ENCODE measurements at places on chromosomes 12 and 14.

- DNase-seq: peak; percentile 59
Measured at GRCh38 chr14:59187802-59188460, 536 bp upstream of the DAAM1 start.

DNA sequence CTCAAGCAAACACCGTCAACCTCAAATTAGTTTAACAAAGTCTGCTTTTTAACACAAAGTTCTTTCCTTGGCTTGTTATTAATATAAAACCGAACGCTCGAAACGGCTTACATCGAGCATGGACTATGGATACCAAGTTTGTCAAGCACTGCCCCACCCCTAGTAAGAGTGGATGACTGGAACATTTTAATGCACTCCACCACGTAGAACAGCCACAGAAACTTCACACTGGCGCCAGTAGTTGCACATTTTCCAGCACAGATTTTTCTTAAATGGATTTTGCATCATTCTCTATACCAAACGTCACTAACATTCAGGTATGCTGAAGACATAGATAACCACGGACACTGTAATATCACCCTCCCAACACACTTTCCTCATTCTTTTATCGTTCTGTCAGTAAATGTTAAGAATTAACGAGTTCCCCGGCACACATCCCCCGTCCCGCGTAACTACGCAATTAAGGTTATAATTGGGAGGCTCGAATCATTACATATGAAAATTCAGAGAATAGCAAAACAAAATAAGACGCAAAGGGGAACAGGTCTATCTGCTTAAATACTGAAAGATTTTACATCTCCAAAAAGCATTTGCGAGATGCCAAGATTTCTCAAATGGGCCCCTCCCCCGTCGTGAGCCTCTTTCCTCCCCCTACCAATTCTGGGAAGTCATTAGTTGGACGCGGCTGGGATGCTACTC, 990 bp downstream of the FERMT2 start:
- DNase-seq: no peak

- DNase-seq: no peak
Measured at GRCh38 chr12:59787610-59788009, 191.8 kb downstream of the SLC16A7 start.

DNA sequence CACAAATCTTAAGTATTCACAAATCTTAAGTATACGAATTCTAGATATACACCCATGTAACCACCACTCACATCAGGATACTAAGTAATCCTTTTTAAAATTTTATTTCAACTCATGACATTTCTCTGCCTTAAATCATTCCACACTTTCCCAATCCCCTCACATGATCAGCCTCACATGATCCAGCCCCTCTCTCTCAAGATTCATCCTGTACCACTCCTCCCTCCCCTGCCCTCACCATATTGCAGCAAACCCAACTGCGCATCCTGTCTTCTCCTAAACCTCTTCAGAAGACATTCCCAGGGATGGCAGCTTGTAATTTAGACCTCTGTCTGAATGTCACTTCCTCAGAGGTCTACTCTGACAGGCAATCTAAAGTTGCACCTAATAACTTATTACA, 1.7 kb upstream of the EIF4B start:
- DNase-seq: no peak

DNA sequence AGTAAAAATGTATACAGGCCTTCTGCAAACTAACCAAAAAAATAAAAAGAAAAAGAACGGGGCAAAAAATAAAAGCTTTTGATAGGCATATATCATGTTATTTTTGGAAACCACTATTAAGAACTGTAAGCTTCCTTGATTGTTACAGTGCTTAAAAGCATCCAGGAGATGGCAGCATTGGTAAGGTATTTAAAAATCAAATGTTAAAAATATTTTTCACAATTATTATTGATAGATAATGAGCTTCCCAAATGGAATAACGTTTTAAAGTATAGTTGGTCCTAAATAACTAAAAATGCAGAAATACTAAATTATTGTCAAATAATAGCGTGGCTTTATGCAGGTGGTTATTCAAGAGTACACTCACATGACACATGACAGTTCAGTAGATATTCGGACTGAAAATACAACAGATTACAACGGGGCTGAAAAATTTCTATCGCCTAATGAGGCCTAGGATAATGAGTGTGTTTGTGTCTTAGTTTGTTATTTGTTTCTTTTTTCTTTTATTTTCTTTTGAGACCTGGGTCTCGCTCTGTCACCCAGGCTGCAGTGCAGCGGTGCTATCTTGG, 127.2 kb upstream of the ATF7IP start:
- no peak for DNase-seq

DNA sequence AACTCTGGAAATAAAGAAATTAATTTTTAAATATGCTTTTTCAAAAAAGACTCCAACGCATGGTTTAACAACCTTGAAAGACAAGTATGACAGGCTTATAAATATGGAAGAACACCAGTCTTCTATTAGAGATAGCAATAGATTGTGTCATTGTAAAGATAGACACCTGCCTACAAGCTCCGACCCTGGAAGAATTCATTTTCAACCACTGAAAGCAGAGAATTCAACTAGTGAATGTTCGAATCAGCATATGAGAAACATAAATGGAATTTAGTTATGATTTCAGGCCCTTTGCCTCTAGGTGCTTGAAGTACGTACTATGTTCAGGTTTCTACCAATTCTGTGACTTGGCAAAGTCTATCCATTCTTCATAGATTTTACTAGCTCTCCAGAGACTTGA, 244.5 kb downstream of the DPY19L2 start:
- DNase-seq: no peak

DNA sequence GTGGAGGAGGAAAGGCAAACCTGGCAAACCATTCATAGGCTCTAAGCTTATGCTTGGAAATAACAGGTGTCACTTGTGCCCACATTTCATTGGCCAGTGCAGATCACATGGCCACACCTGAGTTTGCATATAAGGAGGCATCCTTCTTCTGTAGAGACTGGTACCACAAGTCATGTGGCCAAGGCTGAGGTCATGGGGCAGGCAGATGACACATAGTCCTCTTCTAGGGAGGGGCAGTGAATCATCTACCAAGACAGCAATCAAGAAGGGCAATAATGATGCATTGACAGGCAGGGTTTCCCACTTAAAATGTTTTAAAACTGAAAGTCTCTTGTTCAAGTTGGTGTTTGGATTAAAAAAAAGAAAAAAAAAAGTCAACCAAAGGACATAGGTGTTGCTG, 77.3 kb downstream of the DAAM1 start:
- DNase-seq: peak; percentile 46

GRCh38 chr14:29062466-29062865, 295.9 kb downstream of the FOXG1 start:
- no peak for DNase-seq

DNA sequence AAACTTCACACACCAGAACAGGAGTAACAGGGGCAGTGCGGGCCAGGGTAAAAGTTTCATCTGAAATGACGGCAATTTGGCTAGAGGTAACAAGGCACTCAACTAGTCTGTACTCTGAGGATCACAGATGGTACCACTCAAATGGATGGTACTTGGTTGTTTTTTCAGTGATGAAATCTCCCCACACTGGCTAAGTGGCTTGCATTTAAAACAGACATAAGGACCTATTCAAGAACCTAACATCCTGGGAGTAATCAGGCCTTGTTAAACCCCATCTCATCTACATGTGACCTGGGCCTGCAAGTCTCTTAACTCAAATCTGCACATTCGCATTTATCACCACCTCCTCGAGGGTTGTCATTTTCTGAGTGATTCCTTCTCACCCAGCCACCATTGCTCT, 90.8 kb downstream of the PRKAB1 start:
- DNase-seq: no peak

DNA sequence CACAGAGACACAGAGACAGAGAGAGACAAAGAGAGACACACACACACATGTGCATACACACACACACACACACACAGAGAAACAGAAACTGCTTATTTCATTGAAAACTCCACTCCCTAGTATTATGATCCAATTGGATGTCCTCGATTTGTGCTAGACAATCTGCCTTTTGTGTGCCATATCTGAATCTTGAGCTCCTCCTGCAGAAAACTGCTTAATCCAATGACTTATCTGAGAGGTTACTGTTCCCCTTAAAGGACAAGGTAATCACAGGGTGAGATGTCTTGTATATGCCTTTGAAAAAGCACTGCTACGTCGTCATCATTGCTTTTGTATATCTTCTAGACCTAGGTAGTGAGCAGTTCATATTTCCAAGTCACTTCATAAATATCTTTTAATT, 371.5 kb downstream of the LRIG3 start:
- no peak for DNase-seq

DNA sequence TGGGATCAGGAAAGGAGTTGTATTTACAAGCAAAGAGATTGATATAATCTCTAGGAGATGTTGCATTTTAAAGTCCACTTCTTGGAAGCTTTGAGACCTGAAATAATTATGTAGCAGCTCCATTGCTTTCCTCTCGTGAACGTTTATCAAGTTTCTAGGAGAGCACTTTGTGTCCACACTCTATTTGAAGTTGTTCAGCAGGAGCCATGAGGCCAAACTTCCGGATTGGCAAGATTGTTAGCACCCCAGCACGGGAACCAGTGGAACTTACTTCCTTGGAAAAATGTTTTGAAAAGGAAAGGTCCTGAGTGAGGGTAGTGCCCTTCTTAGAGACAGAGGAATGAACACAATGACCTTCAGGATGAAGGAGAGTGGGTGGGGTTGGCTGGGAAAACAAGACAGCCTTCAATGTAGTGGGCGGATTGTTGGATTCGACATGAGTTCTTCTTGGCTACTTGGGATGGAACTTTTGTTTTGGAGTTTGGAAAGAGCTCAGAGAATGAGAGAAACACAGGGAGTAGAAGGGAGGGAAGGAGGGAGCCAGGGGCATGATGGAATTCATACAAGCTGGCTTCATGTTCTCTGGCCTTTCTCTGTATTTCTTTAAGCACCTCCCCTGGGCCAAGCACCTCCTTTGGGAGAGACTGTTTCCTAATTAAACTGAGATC, 23.8 kb upstream of the CISTR start:
- no peak for DNase-seq

- no peak for DNase-seq
Measured at GRCh38 chr14:60650373-60650961, 1.2 kb upstream of the SIX1 start.

- DNase-seq: no peak
Measured at GRCh38 chr12:2118481-2119255, 65.9 kb downstream of the CACNA1C start.

DNA sequence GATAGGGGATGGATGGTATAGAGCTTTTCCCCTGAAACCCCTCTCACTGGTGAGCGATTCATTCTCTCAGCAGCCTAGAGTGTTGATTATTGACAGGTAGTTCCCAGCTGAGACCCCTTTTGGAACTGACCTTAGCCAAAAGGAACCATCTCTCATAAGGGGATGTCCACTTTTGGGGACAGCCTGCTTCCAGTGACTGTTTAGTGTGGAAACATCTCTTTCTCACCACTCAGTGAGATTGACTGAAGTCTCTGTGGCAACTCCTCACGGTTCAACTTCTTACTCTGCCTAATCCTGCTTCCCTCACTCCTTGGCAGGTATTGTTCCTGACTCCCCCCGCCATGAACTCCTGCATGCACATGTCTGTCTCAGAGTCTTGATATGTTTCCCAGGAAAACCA, 529.2 kb upstream of the ATP2B1 start:
- DNase-seq: no peak

DNA sequence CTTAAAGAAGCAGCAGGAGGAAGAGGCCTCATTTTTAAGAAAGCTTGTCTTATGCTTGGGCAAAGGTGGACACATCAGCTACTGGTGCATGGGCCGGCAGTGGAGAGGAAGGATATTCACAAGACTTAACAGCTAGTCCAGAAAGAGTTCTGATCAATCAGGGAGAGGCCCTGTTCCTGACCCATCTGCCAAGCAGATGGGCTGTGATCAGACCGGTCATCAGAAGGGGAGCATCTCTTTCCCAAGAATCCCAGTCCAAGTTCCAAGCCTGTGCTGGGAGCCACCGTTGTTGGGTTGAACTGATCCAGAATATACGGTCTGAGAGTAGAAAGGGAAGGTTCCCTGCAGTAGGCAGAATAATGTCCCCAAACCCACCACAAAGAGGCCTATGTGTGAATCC, 32.7 kb upstream of the SOCS2 start:
- DNase-seq: no peak

GRCh38 chr12:117032593-117033381, 66.4 kb downstream of the TESC start:
- no peak for DNase-seq

All from activated CD8-positive, alpha-beta T cell treated with anti-CD3 and anti-CD28 coated beads, Interleukin-2, amount 10 ng/mL, durations not matched to agents 7 days and 5 days (primary cell).